GM12892 (cell line): ENCODE measurements at places on chromosomes 12 and 14.

DNA sequence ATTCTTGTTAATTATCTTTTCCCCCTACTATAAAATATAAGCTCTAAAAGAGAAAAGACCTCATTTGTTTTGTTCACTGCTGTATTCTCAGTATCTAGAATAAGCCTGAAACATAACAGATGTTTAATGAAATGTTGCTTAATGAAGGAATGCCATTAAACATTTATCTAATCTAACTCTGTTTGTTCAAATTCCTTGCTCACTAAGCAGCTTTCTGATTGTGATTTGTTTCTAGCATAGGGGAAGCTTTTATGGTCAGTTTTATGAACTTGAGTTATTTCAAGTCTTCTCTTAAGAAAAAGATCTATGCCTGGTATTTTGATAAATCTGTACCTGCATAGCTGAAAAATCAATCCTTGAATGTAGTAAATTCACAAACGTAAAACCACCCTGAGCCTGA lies 308.6 kb downstream of the CCDC91 start:
- DNase-seq, result no peak

- no peak for DNase-seq
Observed at GRCh38 chr12:46224386-46224785, 44.5 kb downstream of the SLC38A1 start.

DNA sequence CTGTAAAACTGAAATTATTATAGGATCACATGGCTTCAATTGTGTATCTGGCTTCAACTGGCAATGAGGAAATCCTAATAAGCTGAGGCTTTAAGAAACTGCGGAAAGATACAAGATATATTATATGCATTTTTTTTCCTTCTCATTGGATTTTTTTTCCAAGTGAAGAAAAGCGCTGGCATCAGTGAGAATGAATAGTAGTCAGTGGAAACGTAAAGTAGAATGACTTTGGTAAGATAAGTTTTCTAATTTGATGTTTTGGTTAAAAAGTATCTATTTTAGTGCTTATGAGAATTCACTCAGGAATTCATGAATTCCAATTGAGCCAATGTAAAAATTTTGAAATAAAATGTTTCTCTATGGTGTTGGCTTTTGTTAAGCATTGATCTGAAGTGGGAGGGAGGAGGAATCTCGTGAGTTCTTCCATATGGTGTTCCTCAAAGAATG lies 173.5 kb upstream of the FRMD6 start:
- no peak for DNase-seq

- DNase-seq, result no peak
Observed at GRCh38 chr12:32159925-32160324, 53.3 kb downstream of the BICD1 start.

GRCh38 chr12:65248656-65249633 lies 29.5 kb upstream of the MSRB3 start:
- DNase-seq, result no peak

DNA sequence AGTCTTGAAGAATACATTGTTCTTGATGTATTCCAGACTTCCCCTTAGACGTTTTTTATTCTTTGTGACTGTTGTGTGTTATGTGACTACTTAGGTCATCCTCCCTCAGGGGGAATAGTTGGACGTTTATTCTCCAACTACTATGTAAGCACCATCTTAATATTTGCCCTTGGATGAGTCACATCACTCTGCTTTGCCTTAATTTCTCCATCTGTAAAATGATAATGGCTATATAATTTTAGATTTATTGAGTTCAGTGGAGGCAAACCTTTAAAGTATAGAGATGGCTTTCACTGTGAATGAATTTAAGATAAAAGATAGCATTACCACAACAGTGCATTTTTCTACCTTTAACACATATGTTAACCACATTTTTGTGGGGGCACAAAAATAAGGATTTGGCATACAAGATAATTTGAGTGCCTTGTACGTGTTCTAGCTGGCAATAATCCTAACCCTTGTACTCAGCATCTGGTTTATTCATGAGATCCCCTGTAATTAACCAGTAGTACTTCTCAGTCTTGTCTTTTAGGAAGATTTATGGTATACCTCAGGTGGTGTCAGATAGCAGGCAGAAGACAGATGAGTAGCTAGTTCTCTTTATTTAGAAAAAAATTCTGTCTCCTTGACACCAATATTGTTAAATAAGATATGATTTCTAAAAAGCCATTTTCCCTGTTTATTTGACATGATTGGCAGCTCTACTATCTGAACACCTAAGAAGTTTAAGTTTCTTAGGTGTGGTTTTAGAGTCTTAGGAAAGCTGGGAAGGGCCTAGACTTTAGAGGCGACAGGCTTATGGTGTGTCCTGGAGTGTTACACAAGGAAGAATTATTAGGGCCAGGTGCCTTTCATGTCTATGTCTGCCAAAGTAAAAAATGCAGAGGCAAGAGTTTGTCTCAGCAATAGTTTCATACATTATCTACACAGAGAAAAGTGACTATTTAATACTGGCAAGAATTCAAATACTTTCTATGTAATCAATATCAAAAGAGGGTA lies 152.3 kb downstream of the RAD51B start:
- no peak for DNase-seq

GRCh38 chr12:130013771-130014484 lies 110.1 kb upstream of the TMEM132D start:
- peak; percentile 41 for DNase-seq

- DNase-seq, result no peak
Observed at GRCh38 chr14:23568600-23569331, 1.2 kb upstream of the AP1G2 start.

GRCh38 chr14:57864659-57865058 lies 1.2 kb downstream of the SLC35F4 start:
- DNase-seq, result no peak

DNA sequence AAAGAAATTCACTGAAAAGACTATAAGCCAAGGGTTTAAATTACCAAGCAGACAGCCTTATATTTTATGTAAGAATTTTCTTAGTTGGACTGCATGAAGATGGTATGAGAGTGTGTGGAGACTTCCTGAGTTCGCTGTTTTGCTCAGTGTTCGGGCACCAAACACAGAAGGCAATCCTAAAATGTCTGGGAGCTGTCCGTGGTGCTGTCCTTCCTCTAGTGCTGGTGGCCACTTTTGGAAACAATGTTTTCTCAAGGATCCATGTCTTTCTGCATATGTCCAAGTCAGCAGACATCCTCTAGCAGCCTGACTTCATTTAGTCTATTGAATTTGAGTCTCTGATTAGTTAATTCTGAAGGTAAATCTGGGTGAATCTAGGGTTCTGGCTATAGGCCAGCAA lies 135.8 kb downstream of the SLC8A3 start:
- DNase-seq, result no peak

DNA sequence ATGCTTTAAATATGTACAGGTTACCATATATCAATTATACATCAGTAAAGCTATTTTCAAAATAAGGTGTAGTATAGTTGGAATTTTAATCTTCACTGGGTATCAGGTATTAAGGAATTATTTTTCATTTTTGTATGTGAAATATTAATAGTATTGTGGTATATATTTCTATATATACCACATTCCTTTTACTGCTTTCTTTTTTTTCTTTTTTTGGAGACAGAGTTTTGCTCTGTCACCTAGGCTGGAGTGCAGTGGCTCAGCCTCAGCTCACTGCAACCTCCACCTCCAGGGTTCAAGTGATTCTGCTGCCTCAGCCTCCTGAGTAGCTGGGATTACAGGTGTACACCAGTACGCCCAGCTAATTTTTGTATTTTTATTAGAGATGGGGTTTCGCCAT lies 36.6 kb downstream of the BICDL1 start:
- DNase-seq, result no peak

- DNase-seq, result no peak
Observed at GRCh38 chr12:10285919-10286318, 21.8 kb upstream of the KLRD1 start.

GRCh38 chr14:104443391-104444158 lies 136.0 kb upstream of the C14orf180 start:
- no peak for DNase-seq

DNA sequence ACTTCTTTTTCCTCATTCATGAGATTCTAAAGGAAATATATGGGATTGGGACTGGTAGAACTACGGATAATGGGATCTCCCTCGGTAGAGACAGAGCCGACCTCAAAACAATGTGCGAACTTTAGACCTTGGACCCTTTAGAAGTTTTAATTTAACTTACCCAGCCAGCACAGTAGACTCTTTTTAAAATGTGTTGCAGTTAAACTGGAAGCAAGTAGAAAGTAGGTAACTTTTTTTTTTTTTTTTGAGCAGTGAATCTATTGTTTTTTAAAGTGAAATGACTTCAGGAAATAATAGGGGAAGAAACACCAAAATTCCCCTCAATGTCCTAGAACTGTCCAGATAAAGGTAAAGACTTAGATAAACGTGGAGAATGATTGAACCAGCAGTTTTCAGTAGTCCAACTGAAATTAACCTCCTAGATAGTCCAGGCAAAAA lies 1.1 kb upstream of the ATXN2 start:
- no peak for DNase-seq

GRCh38 chr14:59339524-59340330 lies 125.5 kb downstream of the GPR135 start:
- DNase-seq, result no peak

- no peak for DNase-seq
Observed at GRCh38 chr14:55777877-55778276, 197.9 kb downstream of the KTN1 start.

DNA sequence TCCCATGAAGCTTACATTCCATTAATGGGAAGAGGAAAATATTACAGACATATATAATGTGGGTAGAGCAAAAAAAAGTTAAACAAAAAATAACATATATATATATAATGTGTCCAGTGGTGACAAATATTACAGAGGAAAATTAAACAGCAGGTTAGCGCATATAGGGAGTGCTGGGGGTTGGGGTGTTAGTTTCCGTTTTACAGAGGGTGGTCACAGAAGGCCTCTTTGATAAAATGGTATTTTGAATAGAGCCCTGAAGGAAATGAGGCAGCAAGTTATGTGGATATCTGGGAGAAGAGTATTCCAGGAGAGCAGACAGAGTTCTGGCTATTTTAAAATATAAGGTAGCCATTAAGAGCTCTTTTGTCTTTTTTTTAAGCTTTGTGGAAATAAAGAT lies 73.2 kb downstream of the DCAF5 start:
- DNase-seq, result no peak

DNA sequence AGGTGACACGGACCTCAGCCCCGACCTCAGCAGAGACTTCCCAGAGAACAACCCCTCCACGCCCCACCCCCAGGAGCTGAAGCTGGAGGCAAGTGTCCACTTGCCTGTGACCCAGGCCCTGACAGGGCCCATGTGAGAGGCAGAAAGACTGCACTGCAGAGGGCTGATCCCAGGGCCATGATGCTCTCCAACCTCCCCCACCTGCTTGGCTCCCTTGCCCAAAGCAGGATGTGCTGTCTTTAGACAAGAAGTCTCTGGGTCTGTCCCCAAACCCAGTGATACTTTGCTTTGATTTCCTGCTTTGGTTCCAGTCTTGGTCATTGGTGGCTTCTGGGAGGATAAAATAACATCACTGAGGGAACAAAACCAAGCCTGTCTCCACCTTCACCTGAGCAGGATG lies 59.4 kb downstream of the BCL11B start:
- no peak for DNase-seq

DNA sequence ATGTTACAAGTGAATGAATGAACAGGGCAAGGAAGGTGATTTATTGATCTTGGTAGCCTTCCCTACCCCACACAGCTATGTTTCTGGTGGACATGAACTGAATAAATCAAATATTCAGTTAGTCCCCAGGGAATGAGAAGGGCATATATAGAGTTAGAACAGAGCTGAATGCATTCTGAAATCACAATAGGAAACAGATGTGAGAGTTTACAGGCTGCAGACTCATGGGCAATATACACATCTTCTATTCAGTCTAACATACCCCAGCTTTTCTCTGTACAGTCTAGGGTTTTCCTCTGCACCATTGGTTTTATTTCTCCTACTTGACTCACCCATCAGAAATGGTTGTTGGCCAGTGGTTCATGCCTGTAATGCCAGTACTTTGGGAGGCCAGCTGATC lies 7.3 kb upstream of the STX2 start:
- no peak for DNase-seq

GRCh38 chr14:100135073-100135472 lies 24.4 kb downstream of the DEGS2 start:
- no peak for DNase-seq

- DNase-seq, result no peak
Observed at GRCh38 chr12:20483776-20484175, 115.4 kb downstream of the PDE3A start.

- no peak for DNase-seq
Observed at GRCh38 chr12:56387152-56387736, 24.6 kb upstream of the APOF start.

- no peak for DNase-seq
Observed at GRCh38 chr12:124019115-124019514, 46.1 kb downstream of the ZNF664 start.

- no peak for DNase-seq
Observed at GRCh38 chr12:103834942-103835341, 6.1 kb downstream of the NT5DC3 start.

DNA sequence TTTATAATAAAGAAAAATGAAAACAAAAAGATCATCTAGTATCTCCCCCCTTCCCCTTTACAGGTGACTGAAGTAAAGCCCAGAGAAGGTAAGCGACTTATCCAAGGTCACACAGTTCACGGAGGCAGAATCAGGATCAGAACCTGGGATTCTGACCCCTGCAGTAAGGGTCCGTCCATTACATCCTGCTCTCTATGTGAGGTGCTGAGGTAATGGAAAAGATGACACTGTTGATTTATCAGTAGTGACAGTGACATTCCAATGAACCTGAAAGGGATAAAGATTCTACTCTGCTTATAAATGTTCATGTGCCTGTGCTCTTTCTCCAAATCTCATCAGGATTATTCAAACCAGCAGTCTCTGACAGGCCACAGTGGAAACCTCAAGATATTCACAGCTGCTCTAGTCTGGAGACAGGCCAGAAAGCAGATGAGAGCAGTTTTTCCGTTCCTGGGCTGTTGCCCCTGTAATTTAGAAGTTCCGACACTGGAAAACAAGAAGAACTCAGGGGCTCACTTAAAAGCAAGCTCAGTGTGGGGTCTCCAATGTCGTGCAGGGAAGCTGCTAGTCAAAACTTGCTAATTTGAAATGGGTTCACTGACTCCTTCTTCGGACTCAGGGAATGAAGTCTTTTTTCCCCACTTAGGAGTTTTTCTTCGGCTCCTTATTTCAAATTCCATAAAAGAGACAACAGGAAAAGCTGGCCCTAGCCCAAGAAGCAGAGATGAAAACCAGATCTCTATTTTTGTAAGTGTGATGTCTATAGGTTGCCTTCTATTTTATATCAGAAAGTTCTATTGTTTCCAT lies 131.8 kb upstream of the EEA1 start:
- DNase-seq, result no peak

DNA sequence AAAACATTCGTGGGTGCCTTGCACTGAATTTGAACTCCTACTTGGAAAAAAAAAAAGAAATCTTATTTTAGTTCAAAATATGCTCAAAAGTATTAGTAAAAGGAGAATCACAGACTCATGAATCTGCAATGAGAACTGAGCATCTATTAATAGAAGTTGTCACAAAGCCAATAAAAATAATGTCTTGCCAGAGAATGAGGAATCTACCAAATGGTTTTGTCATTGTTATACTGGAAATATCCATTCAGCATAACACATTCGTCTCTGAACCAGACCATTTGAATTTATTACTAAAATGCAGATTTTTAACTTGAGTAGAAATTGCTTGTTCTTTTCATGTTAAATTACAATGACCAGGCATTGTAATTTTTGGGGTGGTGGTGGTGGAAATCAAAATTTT lies 11.6 kb upstream of the PTPRB start:
- DNase-seq, result no peak

- no peak for DNase-seq
Observed at GRCh38 chr14:105882626-105883025, 356.2 kb downstream of the TMEM121 start.
